ENCODE measurements at places on chromosomes 1 and 21.

GRCh38 chr21:41966041-41966833, 12.4 kb upstream of the C2CD2 start:
- no peak for DNase-seq

DNA sequence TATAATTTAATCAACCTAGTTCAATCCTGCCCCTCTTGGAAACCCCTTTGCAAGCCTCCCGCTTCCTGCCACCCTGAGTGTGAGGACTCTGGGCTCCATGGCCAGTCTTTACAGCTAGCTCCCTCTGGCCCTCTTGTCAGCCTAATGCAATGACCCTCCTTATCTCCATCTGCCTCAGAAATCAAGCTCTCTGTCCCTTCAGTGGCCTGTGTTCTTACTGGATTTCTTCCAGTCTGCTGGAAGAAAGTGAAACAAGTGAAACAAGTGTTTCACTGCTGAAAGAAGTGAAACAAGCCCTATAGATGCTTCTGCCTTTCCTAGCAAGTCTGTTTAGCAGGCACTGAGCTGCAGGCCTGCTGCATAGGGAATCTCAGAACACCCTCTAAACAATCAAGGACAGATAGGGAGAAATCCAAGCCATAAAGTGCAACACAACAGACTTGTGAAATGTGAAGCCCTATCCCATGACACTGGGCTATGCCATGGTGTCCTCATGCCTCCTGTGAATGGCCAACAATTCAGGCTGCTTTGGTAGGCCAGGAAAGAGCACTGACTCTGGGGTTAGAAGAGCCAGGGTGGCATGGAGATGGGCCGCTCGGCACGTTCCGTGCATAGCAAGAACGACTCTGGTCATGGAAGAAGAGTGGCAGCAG, 55.9 kb downstream of the FAM163A start:
- DNase-seq: no peak

GRCh38 chr1:205211839-205212536, 486 bp upstream of the DSTYK start:
- no peak for DNase-seq

- DNase-seq: peak; percentile 47
These were observed at the start of gene UBE2J2 for GRCh38 chr1:1273512-1274298. UBE2J2 (minus strand) TSS chr1:1273854; CDS start chr1:1267992, 5,862 bp downstream.

DNA sequence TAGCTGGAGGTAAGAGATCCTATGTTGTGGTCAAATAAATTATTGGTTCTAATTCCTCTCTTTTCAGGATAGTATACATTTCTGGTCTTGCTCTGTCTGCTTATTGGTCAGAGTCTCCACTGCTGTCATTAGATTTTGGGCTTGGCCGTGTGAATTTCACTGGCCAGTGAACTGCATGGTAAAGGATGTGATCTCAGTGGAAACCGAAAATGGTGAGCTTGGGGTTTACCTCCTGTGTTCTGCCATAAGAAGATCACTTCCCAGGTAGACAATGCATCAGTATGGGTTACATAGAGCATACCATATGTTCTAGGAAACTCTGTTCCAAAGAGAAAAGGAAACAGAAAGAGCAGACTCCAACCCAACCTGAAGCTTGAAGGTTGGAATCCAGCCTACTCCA, 1123.3 kb upstream of the B3GALT2 start:
- DNase-seq: no peak

DNA sequence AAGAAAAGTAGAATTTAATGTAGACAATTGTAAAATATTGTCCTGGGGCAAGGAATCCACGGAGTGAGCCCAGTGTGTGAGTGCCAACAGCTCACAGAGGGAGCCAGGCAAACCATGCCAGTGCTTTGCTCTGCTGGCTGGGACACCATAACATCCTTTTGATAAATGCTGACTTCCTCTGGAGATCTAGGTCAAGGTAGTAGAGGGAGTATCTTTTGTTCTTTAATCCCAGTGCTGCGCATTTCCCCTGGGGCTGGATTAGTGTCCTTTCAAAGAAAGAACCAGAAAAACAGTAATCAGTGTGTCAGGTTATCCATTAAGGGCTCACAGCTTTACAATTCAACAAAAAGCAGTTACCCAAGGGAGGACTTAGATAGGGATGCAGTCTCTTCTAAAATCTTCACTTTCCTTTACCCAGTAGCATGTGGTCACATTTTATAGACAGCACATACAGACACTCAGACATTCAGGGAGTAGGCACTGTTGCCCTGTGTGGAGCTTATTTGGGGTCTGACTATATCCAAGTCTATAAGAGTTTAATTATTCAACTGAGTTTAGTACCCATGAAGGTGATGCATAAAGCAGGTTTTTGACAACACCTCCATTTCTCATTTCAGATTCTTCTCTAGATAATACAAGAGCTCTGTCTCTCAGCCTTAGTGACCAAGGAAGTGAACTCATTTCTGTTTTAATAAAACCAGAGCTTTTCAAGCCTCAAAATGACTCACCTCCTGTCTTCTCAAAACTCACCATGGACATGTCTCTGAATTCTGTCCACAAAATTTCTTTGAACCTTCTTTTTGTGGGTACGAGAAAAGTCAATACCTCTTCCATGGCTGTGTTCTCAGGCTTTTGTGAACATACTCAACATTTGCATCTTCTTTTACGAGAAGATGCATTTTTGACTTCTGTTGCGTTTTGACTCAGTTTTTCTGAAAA, 215.3 kb downstream of the BRINP2 start:
- DNase-seq: peak; percentile 12

DNA sequence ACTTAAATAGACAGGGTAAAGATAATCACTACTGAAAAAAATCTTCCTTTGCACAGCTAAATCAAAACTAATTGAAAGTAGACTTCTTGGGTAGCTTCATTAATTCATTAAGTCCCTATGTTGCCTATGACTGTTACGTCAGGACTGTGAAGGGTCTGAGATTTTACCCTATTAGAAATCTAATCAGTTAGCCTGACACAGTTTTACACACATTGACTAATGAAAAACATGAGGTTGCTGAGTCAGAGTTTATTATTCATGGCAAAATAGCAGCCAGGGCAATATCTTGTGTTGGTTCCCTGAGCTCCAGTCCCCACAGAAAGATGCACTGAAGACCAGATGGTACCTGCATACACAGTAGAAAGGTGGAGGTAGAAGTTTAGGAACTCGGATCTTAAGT, 262.5 kb upstream of the ZP4 start:
- peak; percentile 64 for DNase-seq

DNA sequence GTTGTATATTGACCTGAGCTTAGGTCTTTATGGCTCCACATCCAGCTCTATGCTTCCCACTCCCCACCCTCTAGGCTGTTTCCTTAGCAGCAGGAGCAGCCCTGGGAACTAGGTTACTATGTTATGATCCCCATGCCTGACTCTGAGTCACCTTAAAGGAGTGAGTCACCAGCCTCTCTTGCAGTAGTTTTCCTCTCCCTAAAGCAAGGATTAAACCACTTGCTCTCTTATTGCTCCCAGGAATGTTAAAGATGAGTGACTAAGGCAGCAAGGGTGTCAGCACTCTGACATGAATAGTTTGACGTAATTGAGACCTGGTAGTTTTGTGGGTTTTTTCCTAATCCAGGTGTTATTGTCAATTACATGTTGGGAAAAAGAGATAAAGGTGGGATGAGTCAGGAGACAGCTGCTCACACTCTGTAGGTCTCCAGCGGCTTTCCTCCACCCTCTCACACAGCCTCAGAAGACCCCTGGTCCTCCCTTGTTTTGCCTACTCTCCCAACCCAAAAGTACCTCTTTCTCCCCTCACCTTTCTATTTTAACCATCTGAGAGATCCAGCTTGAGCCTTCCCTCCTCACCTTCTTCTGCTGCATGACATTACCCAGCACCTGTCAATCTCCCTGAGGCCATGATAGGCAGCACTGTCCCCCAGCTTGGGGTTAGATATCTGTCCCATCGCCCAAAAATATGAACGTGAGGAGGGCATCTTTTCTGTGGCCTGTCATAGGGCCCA, 369.1 kb upstream of the VAMP3 start:
- DNase-seq: peak; percentile 100

All from renal cortical epithelial cell (primary cell).